Gastroesophageal sphincter (tissue), 4 donors: ENCODE measurements at places on chromosomes 4 and X. TPM values are rescaled to one million over a fixed set of nuclear protein-coding genes. Genes with fewer than 3 reads are reported as not detected.

- peak; percentile 86 for ATAC-seq
Measured at GRCh38 chr4:40629401-40630334, at the start of gene RBM47. Gene RBM47, minus strand, starts transcription at chr4:40629864. Its CDS starts 190,971 bp downstream, at chr4:40438893.

DNA sequence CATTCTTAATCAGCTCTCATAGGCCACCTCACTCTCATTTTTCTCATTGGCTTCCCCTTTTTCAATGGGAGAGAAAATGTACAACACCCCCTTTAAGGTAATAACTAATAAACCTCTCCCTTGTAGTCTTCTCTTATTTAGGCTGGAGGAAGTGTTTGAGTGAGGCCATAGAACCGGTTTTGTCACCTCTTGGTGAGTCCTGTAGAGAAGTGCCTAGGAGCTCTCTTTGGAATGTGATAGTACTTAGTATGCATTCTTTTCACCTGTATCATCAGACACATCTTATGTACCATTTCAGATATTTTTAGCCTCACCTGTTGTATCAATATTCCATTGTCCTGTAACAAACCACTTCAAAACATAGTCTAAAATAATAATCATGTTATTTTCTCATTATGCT is 3.5 kb upstream of the TAB3 start:
- no peak for ATAC-seq

- ATAC-seq: no peak
Measured at GRCh38 chr4:17115583-17115982, 217.1 kb upstream of the LDB2 start.

- no peak for ATAC-seq
Measured at GRCh38 chrX:134241960-134242619, 5.1 kb downstream of the CCDC160 start.

DNA sequence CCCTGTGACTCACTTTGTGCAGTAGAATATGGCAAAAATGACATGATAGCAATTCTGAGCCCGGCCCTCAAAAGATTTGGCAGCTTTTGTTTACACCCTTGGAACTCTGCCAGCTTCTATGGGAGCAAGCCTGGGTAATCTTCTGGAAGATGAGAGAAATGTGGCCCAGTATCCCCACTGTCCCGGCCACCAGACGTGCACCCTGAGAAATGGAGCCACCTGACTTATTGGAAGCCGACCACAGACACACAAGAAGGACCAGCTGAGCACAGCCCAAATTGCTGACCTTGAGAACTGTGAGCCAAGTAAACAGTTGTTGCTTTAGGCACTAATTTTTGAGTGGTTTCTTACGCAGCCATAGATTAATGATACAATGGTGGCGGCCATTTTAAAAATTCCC is 197.0 kb downstream of the STIM2 start:
- ATAC-seq: no peak

DNA sequence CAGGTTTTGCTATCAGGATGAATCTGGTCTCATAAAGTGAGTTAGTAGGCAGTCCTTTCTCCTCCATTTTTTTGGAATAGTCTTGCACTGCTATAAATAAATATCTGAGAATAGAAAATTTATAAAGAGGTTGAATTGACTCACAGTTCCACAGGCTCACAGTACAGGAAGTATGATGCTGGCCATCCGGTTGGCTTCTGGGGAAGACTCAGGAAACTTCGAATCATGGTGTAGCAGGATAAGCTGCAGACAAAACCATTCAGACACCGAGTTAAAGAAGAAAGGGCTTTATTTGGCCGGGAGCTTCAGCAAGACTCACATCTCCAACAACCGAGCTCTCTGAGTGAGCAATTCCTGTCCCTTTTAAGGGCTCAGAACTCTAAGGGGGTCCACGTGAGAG is 348.2 kb downstream of the KCTD8 start:
- ATAC-seq: no peak

DNA sequence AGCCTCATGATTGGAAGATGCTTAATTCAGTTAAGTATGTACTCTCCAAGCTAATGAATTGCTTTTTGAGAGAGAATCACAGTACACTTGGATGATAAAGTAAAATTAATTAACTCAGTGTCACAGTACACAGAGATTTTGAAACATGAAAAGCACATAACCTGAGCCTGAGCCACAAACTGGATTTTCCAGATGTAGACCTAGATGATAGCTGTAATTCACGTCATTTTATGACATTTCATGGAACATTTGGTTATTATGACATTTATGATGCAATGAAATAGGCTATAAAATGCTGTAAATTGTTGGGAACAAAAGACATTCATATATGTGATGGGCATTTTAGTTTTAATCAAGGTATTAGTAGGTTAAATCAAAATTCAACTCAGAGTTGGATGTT is 983.7 kb downstream of the STPG2 start:
- no peak for ATAC-seq

DNA sequence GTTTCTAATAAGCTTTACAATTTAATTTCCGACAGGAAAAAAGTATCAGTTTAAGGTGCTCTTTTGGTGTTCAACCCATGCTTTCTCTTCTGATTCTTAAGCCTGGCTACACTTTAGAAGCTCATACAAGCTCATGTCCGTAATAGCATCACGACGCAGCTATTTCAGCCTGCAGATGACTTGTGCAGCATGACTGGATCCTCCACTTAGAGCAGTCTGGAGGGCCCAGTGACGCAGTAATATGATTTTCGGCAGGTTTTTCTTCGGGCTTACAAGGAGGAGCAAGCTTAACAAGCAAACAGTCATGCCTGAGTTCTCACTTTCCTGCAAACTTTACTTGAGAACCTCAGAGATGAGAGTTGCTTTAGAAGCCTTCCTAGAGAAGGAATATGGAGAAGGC is 85.3 kb upstream of the MAML3 start:
- no peak for ATAC-seq

DNA sequence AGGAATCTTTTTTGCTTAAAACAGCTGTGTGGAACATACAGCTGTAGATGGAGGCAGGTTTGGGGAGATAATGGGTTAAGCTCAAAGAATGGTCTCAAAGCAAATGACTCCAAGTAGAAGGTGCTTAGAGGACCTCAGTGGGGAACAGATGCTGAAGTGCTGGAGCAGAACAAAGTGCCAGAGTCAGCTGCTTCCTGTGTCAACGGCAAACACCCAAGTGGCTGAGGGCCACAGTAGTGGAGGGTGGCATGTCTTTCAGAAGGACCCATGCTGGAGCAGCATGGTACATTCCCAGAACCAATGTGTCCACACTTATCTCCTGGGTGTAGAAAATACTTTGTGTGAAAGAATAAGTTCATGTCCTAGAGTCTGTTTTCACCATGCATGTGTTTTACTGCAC is 197.5 kb downstream of the CCNG2 start:
- no peak for ATAC-seq

- no peak for ATAC-seq
Measured at GRCh38 chrX:21606002-21606401, 52.1 kb downstream of the KLHL34 start.

TRIML2 gene
- total RNA-seq: not detected

NPFFR2 gene
- total RNA-seq: 0.54 TPM

SMARCA5 gene
- 52.6 TPM for total RNA-seq

FRMPD3 gene
- not detected for total RNA-seq

SYP gene
- total RNA-seq: 2.9 TPM
